ENCODE measurements at places on chromosomes 1 and 21.

DNA sequence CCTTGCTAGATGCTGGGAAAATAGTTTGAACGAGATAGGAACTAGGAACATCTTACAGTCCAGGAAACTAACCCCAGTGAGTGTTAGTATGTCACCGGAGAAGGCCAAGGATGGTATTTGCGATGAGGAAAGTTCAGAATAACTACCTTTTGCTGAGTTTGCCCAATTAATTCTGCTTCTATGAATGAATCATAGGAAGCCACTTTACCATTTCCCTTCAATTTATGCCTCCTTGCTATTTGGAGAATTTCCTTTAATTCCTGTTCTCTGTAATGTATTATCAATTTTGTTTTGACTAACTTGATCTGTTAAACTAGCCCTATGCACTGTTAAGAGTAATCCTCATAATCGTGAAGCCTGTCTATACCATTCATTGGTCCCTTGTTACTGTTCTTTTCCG is 40.7 kb upstream of the HLX start:
- no peak for DNase-seq

GRCh38 chr1:9860887-9861286 is 37.1 kb upstream of the CLSTN1 start:
- DNase-seq, result no peak

DNA sequence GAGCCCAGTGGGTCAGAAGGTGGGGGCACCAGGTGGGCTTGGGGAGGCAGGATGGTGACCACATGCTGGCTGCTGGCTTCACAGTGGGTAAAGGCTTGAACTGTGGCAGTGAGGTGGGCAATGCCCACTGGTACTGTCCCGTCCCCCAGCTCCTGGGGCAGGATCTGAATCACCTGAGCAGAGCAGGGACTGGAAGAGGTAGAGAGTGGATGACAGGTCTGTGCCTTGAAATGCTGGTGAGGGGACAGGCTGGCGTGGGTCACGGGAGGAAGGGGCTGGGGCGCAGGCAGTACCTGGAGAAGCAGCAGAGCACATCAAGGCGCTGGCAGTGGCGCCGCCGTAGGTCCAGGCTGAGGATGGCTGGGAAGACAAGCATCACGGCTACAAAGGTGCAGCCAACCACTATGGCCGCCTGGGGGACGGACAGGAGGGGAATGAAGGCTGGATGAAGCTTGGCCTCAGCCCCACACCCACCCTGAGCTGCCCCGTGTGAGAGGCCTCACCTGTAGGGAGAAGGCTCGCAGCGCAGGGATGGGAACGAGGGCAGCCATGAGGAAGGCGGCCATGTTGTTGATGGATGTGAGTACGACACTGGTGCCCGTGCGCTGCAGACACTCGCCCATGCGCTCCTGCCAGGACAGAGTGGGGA is 14.9 kb downstream of the PTCH2 start:
- DNase-seq, result no peak

DNA sequence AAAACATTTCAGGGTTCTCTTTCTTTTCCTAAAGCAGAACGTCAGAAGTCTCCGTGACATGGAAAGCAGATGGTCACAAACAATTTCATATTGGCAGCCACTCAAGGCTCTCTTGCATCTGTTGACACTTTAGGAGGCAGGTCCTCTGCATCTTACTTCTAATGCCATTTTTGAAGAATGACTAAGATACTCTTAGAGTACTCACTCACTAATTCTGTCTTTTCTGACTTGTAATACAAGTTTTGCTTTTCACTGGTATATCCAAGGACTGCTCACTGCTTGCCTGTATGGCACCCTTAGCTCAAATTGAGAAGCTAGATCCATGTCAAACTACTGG is 68.3 kb downstream of the PRRX1 start:
- DNase-seq, result no peak

GRCh38 chr1:18536915-18537314 is 56.2 kb downstream of the KLHDC7A start:
- DNase-seq, result no peak

GRCh38 chr1:35191429-35192055 is 1.4 kb downstream of the SFPQ start:
- DNase-seq, result no peak

DNA sequence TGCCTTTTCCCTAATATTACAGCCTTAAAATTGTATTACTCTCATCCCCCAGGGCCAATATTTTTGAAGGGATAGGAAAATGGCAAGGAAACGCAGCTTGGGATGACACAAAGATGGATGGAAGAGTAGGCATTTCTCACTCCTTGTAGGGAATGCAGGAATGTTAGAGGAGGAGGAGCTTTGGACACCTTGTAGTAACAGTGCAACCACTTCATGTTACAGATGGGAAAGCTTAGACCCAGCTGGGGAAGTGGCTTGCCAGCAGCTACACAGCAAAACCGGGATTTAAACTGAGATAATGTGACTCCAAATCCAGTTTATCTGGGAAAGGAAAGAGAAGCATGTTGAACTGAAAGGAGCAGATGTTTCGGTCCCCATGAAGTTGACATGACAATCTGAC is 473.7 kb upstream of the DAB1 start:
- no peak for DNase-seq

DNA sequence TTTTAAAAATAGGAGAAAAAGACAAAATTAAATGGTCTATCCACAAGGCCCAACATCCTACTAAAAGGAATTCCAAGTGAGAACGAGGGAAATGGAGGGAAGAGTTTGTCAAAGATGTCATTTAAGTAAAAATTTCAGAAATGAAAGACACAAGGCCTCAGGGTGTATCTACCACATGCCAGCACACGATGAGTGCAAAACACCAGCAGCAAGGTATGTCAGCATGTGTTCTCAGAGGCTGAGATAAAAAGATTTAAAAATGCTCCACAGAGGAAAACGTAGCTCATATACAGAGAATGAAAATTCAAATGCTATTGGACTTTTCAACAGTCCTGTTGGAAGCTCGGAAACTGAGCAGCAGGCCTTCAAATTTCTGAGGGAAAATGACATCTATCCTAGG is 42.0 kb downstream of the RHOU start:
- DNase-seq, result no peak

DNA sequence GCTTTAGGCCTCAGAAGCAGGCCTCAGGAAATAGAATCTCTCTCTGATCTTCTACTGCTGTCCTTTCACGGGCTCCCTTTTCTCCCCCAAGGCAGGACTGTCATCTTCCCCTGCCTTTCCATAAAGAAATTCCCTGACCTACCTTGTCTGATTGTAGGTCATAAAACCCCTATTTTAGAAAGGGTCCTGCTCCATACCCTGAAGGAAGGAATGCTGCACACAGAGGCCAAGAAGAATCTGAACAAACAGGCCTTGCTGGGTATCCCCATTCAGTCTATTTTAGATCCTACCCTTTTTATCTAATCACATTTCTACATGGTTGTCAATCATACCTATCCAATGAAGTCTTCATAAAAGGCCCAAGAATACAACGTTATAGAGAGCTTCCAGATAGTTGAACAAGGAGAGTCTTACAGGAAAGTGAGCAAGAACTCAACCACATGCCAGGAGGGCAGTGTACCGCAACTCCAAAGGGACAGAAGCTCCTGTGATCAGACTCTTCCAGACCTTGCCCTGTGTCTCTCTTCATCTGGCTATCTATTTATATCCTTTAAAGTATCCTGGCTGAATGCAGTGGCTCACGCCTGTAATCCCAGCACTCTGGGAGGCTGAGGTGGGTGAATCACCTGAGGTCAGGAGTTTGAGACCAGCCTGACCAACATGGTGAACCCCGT is 93.1 kb downstream of the SLC16A1 start:
- no peak for DNase-seq

GRCh38 chr1:207309745-207310273 is 11.7 kb upstream of the CD55 start:
- DNase-seq, result no peak

- no peak for DNase-seq
Observed at GRCh38 chr1:98827041-98827440, 165.5 kb downstream of the SNX7 start.

DNA sequence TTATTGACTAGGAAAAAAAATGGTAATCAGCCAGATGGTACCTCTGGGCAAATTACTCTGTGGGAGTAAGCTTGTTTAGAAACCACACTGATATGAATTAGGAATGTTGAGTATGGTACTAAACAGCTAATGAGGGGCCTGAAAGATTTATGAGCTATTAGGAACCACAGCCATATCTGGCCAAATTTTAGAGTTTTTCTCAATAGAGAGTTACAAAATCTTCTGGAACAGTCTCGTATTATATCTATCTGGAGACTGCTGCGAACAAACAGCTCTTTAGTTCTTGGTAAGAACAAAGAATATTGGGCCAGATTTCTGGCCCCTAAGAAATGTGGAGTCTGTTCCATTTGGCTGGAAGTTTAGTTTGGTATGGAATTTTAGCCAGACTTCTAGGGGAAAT is 4.9 kb upstream of the PODN start:
- no peak for DNase-seq

DNA sequence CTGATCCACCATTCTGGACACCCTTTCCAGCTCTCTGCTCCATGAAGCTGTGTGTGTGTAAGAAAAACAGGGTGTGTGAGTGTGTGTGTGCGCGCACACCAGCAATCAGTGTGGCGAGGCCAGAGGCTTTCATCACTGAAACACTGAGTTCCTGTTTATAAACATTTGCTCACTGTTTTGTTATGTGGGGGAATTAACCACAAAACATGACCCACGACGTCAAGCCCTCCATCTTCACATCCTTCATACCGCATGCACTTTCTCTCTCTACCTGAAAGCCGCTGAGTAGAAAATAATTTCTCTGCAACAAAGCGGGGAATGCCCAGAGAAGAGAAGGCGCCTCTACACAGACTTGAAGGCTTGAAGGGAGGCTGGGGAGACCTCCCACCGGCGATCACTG is 148.9 kb upstream of the IRF2BP2 start:
- DNase-seq, result no peak

DNA sequence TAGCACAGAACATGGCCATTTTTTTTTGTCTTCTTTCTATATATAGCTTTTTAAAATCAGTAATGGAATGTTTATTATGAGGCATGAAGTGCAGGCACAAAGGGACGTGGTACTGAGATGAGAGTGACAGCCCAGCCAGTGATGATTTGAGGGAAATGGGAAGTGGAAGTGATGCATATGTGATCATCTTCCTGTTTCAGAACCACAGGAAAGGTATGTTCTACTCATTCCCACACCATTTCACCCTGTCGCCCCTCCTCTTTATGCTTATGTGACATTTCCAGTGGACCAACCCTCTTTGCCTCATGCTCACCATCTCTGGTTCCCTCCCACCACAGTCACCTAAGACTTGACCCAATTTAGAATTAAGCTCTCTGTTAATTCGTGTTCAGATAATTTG is 24.3 kb downstream of the PTGS2 start:
- no peak for DNase-seq

GRCh38 chr1:37430103-37430985 is 44.0 kb upstream of the ZC3H12A start:
- no peak for DNase-seq

DNA sequence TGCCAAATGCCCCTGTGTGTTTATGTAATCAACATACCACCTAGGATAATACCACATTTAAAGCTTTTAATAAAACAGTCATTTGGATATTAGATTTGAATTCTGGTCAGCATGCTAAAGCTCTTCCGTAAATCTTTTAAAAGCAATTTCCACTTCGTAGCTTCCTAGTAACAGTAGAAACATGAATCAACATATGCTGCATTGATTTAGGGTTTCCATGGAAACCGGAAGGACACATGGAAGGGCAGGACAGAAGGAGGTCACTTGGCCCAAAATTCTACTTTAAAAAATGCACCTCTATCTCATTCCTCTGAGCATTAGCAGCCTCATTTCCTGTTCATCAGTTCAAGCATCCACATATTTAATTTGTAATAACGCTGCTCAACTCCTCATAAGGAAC is 8.1 kb downstream of the RGS8 start:
- DNase-seq, result no peak

- DNase-seq, result no peak
Observed at GRCh38 chr1:217813031-217813430, 181.9 kb downstream of the SPATA17 start.

- no peak for DNase-seq
Observed at GRCh38 chr21:45804809-45805313, 161.3 kb downstream of the PCBP3 start.

DNA sequence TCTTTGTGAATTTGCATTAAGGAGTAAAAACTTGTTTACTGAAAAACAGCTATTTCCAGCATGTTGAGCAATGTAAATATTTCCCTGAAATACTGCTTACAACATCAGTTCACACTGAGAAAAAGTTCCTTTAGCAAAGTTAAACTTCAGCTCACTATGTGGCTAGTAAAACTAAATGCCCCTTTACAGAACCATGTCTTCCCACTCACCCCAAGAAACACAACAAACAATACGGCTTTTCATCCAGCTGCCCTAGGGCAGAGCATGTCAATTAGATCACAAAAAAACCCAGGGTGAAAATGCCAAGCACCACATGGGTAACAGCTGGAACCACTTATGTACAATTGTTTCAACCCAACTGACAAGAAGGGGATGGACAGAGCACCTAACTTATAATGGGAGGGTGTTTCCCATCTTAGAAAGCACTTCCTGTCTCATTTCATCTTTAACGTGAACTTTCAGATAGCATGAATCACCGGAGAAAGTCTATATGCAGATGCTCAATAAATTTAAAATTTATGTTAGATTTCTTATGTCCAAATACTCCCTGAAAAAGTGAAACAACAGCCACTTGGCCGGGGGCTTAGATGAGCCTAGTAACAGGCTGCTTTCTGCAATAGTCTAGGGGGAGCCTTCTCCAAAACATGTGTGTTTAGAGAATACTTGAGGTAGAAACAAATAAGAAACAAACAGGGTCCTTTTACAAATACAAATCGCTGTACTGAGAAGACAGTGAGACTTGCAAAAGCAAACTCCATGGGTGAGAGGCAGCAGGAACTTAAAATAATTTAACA is 6.6 kb downstream of the NID1 start:
- no peak for DNase-seq

DNA sequence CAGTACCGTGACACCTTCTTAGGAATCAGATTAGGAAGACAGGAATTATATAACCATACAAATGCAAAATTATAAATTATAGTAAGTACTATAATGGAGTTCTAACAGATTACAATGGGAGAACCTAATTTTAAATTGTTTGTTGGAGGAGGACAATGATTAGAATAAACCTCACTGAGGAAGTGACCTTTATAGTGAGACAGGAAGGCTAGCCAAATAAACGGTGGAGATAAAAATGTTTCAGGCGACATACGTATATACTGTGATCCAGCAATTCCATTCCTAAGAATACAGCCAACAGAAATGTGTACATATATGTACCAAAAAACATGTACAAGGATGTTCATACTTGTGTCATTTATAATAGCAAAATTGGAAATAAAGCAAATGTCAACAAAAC is 15.2 kb downstream of the SYNJ1 start:
- DNase-seq, result no peak

Measured in activated T-cell treated with anti-CD3 and anti-CD28 coated beads, Interleukin-2, amount 50 U/mL, for 48 hours (primary cell).